ENCODE measurements at places on chromosomes 4 and X.

DNA sequence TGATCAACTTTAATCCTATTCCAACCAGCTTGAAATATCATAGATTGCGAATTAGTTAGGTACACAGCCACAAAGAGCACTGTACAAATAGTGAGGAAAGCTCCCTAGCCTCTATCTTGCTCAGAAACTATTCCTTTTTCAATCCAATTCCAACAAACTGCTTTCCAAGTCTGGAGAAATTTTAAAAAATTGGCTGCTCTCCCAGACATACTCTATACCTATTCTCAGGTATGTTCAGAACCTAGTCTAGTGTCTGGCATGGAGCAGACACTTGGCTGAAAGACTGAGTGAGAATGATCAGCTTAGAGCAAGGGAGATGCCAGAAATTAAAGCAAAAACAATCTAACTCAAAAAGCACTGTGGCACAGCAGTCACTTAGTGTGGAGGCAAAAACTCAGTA is 105.9 kb downstream of the SLC10A7 start:
- DNase-seq = no peak

DNA sequence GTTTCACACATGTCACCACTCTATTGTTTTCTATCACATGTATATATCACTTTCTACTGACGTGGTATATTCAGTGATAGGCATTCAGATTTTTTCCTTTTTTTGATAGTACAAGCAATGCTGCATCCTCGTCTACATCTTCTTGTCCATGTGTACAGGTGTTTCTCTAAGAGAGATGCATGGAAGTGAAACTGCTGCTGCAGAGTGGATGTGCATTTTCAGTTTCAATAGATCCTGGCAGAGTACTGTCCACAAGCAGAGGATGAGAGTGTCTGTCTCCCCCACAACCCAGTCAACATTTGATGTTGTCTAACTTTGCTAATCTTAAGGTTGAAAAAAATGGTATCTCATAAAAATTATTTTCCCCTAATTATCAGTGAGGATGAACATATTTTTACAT is 194.0 kb upstream of the CASK start:
- no peak for DNase-seq

DNA sequence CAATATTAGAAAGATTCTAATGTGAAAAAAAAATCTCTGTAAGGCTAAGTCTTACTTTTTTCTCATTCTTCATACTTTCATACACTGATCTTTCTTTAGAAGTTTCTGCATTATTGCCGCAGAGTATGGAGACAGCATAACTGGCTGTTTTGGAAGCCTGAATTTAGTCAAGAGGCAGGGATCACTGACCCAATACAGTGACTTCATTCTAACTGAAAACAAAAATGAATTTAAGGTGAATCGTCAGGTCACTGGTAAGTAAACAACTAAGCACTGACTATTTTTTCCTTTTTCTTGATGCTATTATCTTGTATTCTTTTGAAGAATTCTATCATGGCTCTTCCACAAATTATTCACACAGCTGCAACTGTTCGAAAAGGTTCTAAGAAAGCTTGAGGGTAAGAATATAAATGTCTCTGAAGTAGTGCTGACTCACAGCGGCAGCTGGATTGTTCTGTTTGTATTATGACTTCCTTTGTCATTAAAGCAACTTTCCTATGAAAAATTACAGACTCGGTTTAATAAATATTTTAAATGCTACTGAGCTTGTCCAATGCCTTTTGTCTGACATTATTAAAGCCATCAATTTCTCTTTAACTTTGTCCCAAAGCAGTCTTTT is 609.3 kb downstream of the FSTL5 start:
- DNase-seq = no peak

DNA sequence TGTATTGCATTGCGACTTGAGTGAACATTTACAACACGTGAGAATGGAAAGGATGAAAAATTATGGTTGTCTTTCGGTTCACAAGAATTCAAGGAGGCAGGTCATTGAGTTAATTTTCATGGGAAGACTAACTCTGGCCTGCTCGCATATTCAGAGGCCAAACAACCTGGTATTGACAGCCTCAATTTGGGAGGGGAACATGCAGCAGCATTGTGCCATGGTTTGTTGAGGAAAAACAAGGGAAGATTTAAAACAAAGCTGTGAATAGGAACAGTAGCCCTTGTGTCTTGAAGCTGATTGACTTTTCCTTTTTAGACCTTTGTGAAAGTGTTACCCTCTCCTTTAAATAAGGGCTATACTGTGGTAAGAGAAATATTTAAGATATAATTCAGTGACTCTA is 31.9 kb downstream of the FAT4 start:
- no peak for DNase-seq

GRCh38 chrX:72048510-72049455 is 82.9 kb downstream of the RTL5 start:
- no peak for DNase-seq

DNA sequence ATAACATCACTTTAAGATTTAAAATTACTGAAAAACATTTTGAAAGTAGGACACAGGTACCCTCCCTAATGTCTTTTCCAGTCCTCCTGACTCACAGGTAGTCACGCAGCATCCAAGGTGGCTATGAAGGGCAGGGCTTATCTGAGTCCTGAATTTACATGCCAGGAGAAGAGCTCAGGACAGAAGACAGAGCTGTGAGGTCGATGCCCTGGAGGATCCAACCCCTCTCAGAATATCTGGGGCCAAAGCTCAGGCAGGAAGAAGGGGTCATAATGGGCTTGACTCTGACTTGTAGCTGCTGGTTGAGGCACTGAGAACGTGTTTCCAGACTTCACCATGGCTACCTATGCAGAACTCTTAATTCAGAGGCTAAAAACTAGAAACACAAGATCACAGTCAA is 177.5 kb downstream of the AASDH start:
- no peak for DNase-seq

DNA sequence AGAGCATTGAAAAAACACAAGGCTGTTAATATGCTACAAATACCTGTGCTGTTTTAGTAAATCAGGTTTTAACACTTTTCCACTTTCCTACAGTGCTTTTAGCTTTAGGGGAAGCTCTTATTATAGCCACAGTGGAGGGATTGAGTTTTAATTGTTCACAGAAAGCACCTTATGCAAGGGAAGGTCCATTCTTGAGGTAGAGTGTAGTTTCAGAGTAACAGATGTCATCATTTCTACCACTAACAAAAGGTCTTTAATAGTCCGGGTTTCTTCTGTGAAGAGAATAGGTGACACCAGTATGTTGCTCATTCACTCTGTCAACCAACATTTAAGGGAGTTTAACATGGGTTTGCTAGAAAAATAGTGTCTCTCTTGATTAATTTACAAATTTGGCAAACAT is 104.4 kb downstream of the STIM2 start:
- no peak for DNase-seq

- no peak for DNase-seq
Measured at GRCh38 chrX:136616987-136617685, 30.8 kb upstream of the CD40LG start.

DNA sequence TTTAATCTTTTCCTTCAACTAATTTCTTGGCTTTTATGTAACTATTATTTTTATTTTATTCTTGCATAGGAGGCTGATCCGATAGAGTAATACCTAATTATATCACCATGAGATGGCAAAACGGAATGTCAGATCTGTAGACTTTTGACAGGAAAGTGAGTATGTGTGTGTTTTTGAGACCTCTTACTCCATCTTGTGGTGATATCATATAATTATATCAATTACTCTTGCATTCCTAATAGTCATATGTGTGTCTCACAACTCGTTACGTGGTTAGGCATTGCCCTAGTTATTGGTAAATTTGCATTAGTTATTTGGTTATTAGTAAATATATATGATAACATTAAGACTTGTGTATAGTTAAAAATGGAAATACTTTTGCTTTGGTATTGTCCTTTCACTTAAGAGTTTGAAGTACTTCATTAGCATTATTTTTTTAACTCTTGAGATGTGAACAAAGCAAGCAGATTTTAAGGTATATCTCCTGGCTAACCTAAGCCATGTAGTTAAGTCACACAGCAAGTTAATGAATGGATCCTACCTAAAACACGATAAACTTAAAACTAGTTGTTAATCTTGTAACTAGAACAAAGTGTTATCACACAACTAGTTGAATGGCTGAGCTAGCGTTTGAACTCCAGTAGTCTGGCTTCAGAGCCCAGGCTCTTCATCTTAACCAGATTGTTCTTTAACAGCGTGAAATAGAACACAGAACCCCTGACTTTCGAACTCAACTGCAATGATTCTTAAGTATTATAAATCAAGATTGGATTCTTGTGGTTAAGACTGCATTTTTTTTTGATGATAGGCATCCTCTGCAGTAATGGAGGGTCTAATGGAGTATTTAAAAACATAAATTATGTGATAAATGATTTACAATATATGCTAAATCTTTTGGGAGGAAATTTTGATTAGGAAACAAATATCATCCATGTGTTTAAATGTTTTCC is 67.1 kb downstream of the PGRMC2 start:
- peak; percentile 6 for DNase-seq

DNA sequence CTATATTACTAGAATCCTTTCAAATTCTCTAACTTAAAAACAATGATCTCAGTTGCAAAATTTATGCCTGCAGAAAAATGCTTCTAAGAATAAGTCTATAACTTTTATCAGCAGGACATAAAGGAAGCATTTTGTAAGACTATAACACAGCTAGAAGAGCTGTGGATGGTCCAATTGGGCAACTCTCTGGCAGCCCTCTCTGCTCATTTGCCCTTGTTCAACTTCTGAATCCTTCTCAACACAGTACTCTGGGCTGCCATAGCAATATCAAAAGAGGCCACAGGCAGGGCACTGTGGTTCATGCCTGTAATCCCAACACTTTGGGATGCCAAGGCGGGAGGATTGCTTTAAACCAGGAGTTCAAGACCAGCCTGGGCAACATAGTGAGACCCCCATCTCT is 88.5 kb downstream of the MID1 start:
- DNase-seq = no peak

DNA sequence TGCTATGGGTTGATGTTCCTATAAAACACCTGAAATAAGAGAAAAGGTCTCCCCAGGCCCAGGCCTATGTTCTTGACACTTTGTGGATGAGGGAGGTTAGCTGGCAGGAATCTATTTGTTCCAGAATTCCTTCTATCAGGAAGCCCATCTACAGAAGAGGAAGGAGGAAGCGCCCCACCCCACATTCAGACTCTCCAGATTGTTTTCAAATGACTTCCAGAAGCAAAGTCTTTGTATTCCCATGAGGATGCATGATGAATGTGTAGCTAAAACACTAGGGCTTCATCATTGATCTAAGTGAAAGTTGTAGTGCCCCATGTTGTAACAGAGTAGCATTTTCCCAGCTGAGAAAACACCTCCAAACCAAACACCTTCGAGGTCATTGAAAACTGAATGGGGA is 16.4 kb downstream of the OTC start:
- no peak for DNase-seq

GRCh38 chr4:150546286-150546685 is 35.7 kb upstream of the MAB21L2 start:
- no peak for DNase-seq

DNA sequence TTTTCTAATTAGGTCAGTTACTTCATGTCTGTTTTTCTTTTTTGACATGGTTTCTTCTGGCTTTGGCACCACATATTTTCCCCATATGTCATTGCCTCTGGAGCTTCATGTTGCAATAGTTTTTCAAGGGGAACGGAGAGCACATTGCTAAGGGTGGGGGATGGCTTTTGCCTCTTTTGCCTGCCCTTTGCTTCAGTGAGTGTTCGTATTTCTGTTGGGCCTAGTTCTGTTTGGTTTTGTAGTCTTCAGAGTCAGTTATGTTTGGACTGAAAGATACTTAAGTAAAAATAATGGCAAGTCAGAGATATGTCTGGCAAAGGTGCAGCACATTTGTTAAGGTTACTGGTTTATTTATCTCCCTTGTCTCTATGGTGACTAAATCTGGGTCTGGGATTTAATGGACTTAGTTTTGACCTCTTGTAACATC is 29.1 kb downstream of the FHL1 start:
- DNase-seq = no peak

DNA sequence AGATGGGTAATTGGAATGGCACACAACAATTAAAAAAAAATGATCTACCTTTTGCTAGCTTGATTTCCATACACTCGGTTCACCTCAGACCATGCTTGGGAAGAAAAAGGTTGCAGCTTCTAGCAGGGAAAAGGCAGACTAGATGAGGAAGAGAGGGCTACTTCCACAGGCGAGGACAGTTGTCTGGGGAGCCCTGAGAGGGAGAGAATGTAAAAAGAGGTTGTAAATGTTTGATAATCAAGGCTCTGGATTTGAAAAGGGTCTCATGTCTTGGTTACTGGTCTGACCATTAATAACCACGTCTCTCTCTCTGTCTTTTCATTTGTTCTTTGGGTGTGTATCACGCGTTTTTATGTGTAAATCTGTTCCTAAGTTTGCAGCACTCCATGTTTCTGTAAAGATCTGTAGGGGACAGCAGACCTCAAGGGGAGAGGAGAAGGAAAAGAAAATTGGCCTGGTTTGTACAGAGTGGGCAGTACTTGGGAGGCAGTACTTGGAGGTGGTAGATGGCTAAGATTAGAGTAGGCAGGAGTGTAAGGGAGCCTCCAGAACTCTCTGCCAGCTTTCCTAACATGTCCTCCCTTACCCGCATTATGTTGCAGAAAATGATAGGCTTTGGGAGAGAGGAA is 750 bp downstream of the ARMCX5 start:
- peak; percentile 3 for DNase-seq

GRCh38 chr4:109207061-109207460 is 95.4 kb downstream of the COL25A1 start:
- no peak for DNase-seq

GRCh38 chr4:132123870-132124623 is 1025.0 kb upstream of the PCDH10 start:
- DNase-seq = peak; percentile 37

DNA sequence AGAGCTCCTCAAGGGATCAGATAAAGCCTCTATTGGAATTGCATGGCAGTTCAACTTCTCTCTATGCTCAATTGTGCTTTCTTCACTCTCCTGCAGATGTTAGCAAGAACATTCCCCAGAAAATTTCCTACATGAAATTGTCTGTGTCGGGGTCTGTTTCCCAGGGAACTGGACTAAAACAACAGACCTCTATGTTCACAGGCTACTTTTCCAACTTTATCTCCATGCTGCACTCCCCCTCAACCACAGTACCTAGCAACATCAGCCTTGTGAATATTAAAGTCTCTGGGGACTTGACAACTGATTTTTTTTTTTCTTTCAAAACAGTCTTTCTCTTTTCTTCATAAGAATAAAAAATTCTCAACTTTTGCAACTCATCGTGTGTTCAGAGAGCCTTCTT is 1470.8 kb upstream of the ADGRL3 start:
- no peak for DNase-seq

- no peak for DNase-seq
Measured at GRCh38 chr4:57344296-57344695, 234.1 kb upstream of the IGFBP7 start.

GRCh38 chr4:127623797-127624083 is 9.0 kb upstream of the INTU start:
- DNase-seq = peak; percentile 49

GRCh38 chr4:153731239-153731638 is 28.6 kb downstream of the RNF175 start:
- DNase-seq = peak; percentile 63

- DNase-seq = no peak
Measured at GRCh38 chr4:157291071-157291470, 70.5 kb downstream of the GRIA2 start.

DNA sequence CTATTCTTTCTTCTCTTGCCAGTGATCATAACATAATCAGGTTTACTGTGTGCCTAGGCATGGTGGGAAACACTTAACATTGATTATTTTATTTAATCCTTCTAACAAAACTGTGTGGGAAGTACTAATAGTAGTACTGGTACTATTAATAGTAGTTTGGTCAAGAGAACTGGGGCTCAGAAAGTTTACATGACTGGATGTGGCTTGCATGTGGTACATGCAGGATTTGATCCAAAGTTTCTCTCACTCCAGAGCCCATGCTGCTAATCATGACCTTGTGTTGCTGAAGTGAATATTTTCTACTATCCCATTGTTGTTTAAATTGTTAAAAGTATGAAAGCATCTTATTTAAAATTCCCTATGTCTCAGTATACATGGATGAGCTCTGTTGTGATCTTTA is 78.4 kb downstream of the TMEM164 start:
- DNase-seq = no peak

All from suppressor macrophage treated with lipopolysaccharide for 1 hour (primary cell).